ENCODE measurements at places on chromosomes 12 and 14.

DNA sequence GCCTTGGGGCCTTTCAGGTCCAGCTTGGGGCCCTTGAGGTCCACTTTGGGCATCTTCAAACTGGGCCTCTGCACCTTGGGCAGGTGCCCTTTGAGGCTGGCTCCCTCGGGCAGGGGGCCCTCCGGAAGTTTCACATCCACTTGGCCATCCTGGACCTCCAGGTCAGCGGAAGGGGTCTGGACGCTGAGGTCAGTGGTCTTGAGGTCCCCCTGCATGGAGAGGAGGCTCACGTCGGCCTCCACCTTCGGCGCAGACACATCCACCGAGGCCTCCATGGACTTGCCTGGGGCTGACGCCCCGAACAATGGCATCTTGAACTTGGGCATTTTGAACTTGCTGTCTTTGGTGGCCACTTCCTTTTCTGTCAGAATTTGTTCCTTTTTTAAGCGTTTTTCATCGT, 25.1 kb downstream of the AHNAK2 start:
- DNase-seq = no peak

- DNase-seq = no peak
These were observed 208.9 kb downstream of the CACNA1C start for GRCh38 chr12:2261708-2262107.

DNA sequence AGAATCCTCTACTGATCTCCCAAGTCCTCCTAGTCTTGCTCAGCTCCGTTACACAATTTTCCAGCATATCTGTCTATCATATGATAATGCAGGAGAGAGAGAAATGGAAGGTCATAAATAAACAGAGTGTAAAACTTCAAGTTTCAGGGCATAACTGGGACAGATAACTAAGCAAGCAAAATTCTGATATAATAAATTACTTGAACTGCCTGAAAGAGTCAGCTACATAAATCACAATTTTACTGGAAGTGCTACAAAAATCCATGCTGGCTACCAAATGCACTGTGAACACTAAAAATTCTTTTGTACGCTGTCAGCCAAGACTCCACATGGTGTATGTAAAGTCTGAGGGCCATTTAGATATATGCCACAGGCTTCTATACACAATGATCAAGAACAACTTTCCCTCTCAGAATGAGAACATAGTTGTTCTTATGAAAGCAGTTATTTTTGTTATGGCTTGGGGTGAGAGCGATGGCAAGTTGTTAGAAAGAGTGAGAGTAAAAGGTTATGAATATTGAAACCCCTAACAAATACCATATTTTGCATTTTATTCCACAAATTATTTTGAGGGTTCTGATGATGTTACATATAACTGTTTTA, 41.1 kb downstream of the GRIP1 start:
- no peak for DNase-seq

- no peak for DNase-seq
These were observed 123.4 kb downstream of the SLC5A8 start for GRCh38 chr12:101086490-101087135.

DNA sequence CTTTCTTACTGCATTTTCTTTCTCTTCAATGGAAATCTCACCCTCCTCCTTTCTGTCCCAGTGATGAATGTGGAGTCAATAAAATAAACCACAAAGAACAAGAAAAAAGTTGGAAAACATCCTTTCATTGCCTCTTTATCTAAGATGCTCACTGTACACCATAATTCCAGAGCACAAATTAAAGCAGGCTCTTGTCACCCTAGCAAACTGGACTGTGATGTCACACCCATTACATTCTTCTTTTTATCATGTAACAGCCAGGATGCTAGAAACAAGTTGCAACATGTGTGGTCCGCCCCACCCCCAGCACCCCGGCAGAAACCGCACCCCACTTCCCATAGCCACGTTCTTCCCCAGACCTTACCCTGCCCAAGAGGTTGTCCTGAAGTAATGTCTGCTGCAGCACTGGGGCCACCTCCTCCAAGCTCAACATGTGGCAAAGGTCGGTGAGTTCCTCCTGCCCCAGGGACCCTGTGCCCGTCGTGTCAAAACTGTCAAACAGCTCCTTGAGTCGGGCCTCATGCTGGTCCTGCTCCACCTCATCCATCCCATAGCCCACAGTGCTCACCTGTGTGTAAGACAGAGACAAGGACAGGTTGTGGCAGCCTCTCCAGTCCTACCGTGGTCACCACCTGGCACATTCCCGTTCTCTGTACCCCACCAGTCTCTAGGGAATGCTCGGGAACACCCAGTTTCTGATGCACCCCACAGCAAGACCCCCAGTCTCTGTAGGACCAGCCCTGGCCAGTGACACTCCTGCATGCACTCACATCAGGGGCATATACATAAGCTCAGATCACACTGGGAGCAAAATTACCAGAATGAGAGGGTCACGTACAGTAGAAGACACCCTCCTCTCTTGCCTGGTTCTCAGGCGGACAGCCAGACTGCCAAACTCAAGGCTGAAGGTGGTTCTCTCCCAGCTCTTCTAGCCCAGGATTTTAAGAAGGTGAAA, 9.2 kb downstream of the NIN start:
- no peak for DNase-seq

GRCh38 chr14:72616811-72617210, 277.1 kb downstream of the DPF3 start:
- no peak for DNase-seq

GRCh38 chr12:132765361-132765760, 3.7 kb upstream of the ANKLE2 start:
- no peak for DNase-seq

DNA sequence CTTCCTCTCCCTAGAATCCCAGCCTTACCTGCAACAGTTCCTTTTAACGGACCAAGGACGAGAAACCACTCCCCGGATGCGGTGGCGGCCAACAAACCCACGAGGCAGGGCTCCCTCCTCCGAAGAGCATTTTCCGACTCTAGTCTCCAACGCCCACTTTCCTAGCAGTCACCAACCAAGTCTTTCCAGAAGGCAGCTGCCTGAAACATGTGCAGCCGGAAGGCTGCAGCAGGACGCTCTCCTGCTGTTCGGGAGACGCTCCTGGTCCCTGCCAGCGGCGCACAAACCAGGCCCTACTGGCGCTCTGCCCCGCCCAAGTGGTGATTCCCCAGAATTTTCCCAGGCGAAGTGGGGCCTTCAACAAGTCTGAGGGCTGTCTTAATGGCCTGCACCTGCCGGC, 21.1 kb upstream of the ADAM20 start:
- no peak for DNase-seq

GRCh38 chr12:121678716-121679300, 9.4 kb upstream of the MORN3 start:
- no peak for DNase-seq

- no peak for DNase-seq
These were observed 48.2 kb downstream of the CALM1 start for GRCh38 chr14:90445011-90445410.

- DNase-seq = no peak
These were observed 196.2 kb upstream of the C14orf180 start for GRCh38 chr14:104383088-104383995.

GRCh38 chr12:55875704-55876467, 33.1 kb upstream of the MMP19 start:
- no peak for DNase-seq

DNA sequence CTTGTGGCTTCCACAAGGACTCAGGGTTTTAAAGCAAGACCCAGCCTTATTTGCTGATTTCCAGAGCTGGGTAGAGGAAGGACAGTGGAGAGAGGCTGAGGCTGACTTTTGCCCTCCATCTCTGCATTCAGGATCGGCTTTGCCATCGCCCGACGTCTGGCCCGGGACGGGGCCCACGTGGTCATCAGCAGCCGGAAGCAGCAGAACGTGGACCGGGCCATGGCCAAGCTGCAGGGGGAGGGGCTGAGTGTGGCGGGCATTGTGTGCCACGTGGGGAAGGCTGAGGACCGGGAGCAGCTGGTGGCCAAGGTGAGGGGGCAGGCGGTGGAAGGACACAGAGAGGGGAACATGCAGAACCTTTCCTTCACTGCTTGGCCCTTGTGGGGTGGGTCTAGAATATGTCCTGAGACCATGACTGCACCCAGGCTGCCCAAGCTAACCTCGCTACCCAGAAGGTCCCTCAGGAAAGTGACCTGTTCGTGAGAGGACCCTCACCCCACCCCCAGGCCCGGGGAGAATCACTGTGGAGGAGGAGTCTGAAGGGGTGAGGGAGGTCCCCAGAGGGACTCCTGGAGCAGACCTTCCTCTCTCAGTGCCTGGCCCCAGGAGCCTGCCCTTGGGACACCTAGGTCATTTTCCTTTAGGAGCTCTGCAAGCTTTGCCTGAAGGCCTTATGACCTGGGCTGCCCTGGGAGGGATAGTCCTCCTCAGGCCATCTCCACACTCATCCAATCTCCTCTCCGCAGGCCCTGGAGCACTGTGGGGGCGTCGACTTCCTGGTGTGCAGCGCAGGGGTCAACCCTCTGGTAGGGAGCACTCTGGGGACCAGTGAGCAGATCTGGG, 3.1 kb downstream of the DHRS2 start:
- no peak for DNase-seq

Data from NCI-H2107 (cell line).